Trophoblast cell (in vitro differentiated cells and primary cell): ENCODE measurements at places on chromosomes 12 and 14.

DNA sequence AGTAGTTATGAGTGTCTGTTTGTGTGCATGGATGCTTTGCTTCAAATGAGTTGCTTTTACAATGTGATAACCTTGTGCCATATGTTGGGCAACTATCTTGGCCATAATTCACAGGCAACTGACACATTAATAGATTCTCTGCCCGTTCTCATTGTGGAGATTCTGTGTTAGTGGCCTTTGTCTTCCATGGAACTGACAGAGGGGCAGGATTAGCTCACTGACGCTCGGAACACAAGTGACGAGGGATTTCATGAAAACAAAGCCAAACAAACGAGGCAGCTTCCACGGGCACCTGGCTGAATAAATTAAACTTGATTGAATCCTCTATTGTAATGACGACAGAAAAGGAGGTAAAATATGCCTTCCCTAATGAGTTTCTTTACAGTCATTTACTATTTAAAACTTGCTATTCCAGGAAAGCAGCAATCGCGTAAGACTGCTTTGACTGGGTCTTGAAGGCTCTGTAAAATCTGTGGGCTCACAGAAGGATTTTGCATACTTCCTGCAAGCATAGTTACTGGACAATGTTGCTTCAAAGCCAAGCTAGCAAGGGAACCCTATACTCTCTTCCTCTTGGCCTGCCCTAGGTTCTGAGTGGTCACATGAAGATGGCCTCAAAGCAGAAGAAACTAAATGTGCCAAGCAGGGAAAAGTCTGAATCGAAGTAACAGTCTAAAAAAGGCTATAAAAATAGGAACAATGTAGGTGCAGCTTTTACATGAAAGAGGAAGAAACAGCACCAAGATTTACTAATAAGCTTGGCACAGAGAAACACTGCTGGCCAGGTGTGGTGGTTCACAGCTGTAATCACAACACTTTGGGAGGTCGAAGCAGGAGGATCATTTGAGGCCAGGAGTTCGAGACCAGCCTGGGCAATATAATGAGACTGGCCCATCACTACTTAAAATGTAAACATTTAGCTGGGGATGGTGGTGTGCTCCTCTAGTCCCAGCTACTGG lies 28.1 kb upstream of the SINHCAF start:
- DNase-seq: no peak

GRCh38 chr12:70785896-70786295 lies 134.6 kb downstream of the PTPRR start:
- no peak for DNase-seq

- DNase-seq: no peak
Measured at GRCh38 chr12:125512541-125513298, 447.5 kb downstream of the AACS start.

GRCh38 chr12:90008277-90008676 lies 299.6 kb upstream of the ATP2B1 start:
- no peak for DNase-seq

DNA sequence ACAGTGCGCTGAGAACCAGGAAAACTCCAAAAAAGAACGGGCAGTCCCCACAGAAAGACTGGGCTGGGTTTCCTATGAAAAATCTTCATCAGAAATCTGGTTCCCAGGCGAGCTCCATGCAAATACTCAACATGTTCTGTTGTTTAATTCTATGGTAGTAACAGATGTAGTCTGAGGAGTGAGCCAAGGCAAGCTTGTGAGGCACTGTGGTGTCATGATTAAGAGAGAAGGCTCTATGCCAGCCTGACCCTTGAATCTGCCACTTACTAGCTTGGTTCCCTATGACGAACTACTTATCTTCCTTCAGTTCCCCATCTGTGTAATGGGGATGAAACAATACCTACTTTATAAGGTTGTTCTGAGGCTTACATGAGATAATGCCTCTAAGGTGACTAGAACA lies 10.7 kb downstream of the POMT2 start:
- no peak for DNase-seq

DNA sequence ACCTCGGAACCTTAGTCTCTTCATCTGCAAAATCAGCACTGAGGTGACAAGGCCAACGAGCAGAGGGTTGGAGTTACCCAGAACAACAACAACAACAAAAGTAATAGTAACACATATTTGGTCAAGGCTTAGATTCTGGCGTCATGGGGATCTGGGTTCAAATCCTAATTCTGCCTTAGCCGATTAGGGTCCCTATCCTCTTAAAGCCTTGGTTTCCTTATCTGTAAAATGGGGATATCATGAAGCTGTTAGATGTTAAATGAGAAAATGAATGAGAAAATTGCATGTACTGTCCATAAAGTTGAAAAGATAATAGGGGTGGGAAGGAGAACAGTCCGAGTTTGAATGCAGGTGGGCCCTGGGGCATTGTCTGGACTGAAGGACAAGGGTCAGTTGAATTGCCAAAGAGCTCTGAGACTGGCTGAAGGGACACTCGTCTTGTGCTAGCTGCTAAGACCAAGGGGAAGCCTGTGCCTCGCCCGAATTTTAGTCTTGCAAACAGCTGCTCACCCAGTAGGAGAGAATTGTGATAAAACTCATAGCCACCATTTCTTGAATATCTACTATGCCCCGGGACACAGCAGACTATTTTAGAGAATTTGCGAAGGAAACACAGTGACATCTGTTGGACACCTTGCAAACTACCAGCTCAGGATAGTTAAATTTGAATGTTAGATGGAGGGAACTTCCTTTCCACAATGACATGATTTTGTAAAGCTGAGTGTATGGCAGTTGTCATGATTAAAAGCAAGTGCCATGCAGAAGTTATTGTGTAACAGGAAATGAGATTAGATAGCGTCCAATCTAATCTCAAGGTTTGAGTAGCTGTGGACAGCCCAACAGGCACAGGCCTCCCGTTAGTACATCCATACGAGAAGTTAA lies 6.8 kb upstream of the HNF1A start:
- peak; percentile 86 for DNase-seq

- DNase-seq: no peak
Measured at GRCh38 chr12:62903151-62903550, 31.8 kb downstream of the PPM1H start.

GRCh38 chr12:77001276-77001675 lies 64.1 kb downstream of the E2F7 start:
- no peak for DNase-seq

- DNase-seq: no peak
Measured at GRCh38 chr14:30272848-30273832, 285.8 kb upstream of the G2E3 start.

DNA sequence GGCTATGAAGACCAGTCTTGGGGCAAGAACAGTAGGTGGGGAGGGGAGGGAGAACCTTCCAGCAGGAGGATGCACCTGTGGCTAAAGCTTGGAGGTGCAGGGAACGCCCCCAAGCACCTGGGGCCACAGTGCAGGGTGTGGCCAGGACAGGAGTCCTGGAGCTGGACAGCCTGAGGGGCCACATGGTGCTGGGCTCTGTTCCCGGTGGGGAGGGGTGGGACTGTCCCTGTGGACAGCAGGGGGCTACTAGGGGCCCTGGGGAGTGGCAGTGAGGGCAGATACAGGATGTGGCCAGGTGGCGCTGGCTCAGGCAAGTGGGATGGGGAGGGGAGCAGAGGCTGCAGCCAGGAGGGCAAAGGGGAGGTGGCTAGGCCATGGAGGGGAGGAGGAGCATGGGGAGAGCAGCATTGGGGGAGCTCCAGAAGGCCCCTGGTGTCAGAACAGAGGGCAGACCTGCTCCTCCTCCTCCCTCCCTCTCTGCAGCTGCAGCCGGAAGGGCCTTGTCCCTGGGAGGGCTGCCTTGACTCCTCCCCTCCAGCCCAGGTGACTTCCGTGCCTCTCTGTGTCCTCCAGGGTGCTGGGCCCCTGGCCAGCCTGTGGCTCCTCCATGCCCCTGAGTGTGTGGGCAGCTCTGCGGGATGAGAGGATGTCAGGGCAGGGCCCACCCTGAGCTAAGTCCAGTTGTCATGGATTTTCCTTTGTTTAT lies 68.4 kb upstream of the DLK1 start:
- DNase-seq: no peak

GRCh38 chr14:54168489-54168888 lies 211.9 kb upstream of the BMP4 start:
- DNase-seq: no peak

- no peak for DNase-seq
Measured at GRCh38 chr12:63857771-63858670, 13.5 kb downstream of the SRGAP1 start.

DNA sequence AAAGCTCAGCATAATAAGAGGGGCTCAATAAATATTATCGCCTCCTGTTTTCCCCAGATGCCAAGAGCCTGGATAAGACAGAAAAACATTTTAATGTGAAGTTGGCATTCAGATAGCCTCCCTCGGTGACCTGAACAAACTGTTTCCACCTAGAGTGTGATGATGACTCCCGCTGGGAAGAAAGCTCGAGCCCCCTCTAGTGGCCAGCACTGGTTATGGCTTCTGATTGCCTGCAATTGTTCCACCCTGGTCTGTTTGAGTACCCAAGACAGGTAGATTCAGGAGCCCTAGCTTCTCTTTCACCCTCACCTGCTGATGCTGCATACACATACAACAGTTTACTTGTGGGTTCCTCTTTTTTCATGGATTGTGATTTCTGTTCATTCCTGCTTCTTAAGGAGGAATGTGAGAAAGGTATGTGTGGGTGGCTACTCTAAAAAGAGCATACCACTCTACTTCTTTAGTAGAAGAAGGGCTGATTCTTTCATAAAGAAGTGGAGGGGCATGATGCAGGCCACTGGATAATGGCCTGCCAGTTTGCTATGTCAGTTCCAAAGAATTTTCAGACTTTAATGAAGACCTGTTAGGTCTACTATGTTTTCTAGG lies 6.4 kb downstream of the ERG28 start:
- peak; percentile 79 for DNase-seq

DNA sequence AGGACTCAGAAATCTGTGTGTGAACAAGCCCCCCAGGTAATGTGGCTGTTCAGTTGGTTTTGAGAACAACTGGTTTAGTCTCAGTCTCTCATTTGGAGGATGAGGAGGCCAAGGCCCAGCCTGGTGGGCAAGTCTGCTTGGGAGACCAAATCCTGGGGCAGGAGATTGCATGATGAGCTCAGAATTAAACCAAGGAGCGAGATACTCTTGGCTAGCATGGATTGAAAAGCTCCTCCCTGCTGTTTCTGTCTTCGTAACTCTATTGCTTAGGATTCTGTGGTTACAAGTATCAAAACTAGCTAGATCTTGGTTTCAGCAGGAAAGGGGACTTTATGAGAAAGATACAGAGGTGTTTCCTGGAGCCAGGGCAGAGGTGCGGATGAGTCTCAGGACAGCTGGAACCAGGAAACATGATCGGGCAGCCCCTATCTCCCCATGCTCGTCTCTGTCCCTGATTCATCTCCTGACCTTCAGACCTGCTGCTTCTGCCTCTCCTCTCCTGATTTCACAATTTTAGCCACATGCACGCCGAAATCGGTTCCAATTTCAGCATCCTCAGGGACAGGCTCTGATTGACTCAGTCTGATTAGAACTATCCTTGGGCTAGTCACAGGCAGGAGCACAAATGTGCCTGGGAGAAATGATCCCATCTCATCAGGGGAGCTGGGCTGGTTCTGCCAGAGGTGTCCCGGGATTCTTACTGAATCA lies 40.2 kb upstream of the RIN3 start:
- no peak for DNase-seq

- no peak for DNase-seq
Measured at GRCh38 chr14:24143511-24143910, 2.1 kb upstream of the EMC9 start.

DNA sequence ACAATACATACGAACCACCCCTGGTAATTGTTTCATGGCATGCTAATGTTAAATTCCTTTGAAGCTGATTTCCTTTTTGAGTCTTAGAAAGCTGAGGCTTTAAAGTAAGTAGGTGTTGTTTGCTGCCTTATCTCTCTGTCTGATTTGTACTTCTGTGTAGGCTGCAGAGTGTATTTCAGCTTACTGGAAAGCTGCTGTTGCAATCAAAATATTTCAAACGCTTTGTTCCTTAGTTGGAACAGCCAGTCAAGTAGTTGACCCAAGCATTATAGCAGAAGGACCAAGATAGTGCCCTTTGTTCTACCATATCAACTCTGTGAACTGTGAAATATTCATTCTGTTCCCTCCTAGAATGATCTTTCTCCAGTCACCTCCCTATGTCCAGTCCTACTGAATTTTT lies 3.1 kb downstream of the PKP2 start:
- peak; percentile 94 for DNase-seq
